ENCODE measurements at places on chromosomes 1 and 21.

- no peak for DNase-seq
Observed at GRCh38 chr21:42614396-42614795, 39.0 kb upstream of the PDE9A start.

GRCh38 chr1:183327434-183328290 lies 90.5 kb downstream of the NMNAT2 start:
- DNase-seq: no peak

GRCh38 chr1:223222377-223222776 lies 79.3 kb upstream of the TLR5 start:
- no peak for DNase-seq

DNA sequence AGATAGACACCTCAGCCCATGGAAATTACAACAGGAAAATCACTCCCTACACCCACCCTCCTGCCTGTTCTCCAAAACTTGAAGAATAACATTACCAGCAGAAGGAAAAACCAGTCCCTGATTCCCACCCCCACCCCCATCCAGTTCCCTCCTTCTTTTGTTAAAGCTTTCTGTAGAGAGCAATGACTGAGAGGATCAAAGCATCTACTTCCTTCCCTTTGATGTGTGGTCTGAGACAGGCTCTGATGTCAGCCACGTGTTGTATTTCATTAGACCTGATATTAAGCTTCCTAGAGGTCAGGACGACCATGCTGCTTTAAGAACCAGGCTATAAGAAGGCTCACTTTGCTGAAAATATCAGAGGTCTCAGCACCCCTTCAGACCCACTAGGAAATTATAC lies 73.9 kb upstream of the HAO2 start:
- DNase-seq: no peak

- no peak for DNase-seq
Observed at GRCh38 chr1:180964056-180964455, 51.4 kb downstream of the KIAA1614 start.

DNA sequence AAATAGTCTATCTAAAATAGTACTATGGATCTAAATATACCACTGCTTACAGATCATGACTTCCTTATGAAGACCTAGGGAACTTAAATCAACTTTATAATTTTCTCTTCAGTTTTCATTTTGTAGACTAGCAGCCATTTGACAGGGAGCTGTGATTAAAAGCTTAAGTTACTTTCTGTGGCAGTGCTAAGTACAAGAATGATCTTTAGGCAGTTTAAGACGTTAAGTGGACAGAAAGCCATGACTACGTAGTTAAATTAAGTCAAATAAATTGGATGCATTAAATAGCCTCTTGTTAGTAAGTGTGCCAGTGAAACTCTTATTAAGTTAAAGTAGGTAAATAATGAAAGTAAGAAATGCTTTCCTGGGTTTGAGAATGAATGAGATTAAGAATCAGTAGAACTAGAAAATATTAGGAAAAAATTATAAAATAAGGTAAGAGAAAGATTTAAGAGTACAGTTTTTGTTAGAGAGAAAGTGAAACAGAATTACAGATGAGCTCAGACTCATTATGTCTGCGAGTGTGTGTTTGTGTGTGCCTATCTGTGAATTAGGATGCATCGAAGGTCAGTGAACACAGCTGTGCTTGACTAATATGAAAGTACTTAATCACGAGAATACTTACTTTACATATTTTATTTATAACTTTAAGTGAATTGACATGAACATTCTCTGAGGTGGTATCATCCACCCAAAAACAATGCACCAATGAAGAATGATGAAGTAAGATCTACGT lies 336.9 kb downstream of the KCNT2 start:
- no peak for DNase-seq

DNA sequence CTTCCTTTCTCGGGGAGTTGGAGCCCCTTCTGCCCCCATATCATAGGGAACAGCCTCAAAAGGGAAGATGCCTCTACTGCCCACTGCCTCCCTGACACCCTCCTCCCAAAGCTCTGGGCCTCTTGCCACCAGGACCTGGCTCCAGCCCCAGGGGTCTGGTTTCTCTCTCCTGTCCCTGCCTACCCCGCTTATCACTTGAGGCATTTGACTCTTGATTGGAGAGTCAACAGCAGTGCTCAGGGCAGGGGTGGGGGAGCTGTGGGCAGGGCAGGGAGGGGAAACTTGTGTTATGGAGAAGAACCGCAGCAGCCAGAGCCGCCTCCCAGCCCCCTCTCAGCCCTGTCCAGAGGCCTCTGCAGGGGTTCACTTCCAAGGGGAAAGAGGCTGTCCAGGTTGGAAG lies 573 bp downstream of the TRIM63 start:
- no peak for DNase-seq

DNA sequence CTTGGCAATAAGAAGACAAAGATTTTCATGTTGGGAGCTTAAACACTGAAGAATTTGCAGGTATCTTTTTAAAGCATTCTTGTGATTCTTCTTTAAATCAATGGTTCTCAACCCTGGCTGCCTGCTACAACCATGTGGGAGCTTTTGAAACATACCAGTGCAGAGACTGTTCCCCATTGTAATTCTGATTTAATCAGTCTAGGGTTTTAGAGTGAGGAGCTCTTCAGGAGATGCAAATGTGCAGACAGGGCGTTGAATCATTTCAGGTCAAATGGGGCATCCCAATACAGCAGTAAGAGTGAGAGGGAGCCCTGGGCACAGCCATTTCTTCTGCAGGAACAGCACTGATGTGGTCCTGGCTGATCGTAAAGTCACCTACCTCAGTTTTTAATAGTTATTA lies 24.3 kb downstream of the KCNJ6 start:
- DNase-seq: no peak

DNA sequence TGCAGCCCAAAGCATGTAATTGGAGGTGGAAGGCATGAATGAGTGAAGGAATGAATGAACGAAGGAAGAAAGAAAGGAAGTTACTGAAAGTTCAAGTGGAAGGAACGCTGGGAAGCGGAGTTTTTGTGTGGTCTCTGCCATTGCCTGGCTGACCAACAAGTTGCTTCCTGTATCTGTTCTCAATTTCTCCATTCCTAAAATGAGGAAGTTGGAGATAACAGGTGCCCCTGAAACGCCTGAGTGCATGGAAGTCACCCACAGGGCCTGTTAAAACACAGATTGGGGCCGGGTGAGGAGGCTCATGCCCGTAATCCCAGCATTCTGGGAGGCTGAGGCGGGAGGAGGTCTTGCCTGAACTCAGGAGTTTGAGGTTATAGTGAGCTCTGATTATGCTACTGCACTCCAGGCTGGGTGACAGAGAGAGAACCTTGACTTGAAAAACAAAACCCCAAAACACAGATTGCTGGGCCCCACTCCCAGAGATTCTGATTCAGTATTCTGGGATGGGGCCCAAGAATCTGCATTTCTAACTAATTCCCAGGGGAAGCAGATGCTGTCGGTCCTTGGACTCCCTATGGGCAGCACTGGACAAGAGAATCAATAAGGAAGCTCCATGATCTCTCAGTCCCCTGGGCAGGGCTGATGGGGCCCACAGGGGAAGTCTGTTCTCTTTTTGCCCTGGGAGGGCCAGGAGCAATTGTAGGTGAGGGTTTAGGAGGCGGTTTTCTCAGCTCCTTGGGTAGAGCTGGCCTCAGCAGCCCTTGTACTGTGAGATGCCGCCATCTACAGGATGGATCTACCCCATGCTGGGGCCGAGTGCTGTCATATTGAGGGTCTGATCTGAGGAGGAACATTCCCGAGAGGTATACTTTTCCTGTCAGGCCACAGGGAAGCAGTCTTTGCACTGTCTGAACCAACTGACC lies 3.3 kb upstream of the CNR2 start:
- peak; percentile 74 for DNase-seq
